ENCODE measurements at places on chromosomes 13 and 19.

DNA sequence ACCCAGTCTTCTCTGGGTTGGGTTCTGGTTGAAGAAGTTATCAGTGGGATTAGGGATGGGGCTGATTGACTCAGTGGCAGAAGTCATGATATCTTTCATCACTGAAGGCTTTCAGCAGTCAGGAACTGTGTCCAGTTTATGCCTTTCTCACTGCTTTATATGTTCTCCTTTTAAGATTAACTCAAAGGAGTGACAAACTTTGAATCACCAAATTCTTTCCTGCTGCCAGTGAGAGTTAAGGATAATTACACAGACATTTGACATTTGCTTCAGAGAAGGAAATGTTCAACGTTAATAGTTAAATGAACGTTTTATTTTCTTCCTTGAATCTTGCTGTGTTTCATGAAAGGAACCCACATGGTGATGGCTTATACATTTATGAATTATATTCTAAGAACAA, 41.0 kb upstream of the CNMD start:
- DNase-seq = no peak

- DNase-seq = no peak
Measured at GRCh38 chr13:36352350-36352749, 6.2 kb upstream of the SPART start.

- DNase-seq = peak; percentile 33
Measured at GRCh38 chr19:37966211-37966661, 59.2 kb downstream of the SIPA1L3 start.

DNA sequence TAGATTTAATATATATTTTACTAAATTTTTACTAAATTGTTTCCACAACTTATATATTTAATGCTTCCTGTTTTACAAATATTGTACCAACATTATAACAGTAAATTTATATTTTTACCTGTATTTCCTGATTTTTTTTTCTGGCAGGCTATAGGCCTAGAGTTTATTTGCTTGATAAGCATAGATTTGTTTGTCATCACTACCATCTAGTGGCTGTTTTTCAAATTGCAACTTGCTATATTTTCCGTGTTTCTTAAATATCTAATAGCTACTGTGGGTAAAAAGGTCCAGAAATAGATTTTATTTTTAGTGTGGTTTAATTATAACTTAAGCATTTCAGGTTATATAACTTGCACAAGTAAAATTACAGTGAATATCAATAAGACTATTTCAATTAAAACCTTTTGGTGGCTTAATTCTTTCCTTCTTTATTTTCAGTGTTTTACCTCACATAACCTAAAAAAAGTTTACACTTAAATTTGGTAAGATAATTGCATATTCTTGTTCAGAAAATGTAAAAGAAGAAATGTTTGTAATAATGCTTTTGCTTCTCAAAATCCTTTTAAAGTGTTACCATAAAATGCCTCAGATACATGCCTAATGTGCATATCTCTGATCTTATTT, 60.6 kb downstream of the NDFIP2 start:
- DNase-seq = peak; percentile 88

- no peak for DNase-seq
Measured at GRCh38 chr19:46435009-46435408, 6.3 kb upstream of the PNMA8C start.

Measured in eye (tissue), 1 donor.